ENCODE measurements at places on chromosomes 16 and 17.

DNA sequence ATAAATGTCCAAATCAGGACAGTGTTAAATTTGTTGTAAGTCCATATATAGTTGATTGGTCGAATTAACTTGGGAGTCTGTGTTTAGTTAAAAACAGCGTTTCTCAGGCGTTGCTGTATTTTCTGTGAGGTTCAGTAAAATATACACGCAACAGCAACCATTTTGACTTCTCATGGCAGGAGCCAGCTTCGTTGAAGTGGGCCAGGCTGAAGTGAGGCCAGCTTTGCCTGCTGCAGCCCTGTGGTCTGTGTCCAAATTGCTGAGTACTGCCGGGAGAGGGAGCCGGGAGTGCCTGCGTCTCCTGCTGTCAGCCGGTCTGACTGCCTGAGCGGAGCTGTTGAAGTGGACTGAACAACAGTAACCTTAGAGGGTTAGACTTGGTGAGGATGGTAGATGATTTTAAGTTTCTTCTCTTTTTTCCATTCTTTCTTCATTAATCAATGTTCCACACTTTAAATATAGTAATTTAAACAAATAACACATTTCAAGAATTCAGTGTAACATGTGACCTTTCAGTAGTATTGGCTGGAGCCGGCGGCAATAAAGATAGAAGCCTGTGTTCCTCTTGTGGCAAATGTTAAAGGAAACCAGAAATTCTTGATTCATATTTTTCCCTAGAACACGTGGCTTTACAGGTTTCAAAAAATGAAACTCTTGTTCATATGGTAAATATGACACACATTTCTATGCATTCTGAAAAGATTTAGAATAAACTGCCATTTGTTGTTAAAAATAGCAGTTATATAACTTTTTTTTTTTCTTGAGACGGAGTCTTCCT lies 37.0 kb upstream of the ZNF750 start:
- peak; percentile 77 for DNase-seq

GRCh38 chr17:4184811-4185210 lies 41.8 kb downstream of the CYB5D2 start:
- DNase-seq: no peak

DNA sequence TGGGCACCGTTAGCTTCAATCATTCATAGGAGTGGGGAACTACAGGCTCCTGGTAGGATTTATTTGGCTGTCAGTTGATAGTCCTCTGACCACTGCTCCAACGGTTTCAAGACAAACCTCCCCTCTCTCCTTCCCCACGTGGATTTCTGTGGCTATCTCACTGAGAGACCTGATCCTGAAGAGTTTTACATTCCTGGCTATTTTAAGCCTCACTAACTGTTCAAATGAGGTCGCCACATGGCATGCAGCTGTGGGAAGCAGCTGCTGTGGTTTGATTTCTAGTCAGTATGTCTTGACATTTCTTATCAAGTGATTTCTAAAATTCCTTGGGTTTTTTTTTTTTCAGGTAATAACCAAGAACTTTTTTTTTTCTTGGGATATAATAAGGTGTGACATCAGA lies 38.3 kb downstream of the CDK5R1 start:
- peak; percentile 64 for DNase-seq

- DNase-seq: no peak
Measured at GRCh38 chr17:2364763-2365116, 27.4 kb downstream of the SGSM2 start.
